ENCODE measurements at places on chromosomes 2 and 18.

DNA sequence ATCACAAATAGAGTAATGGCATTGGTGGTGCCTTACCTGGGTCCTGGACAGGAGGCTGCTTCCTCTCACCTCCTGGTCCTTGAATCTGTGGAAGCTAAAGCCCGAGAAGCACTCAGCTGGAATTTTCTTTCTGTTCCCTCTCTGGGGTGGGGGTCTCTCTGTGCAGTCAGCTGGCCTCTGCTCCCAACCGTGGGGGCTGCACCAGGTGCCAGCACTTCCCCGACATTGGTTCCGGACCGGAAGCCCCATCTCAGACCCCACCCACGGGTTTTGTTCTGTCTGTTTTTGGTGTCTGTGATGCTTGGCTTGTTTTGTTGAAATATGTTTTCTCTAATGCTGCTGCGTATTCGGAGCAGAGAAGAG is 154.7 kb downstream of the TWIST2 start:
- DNase-seq: no peak

DNA sequence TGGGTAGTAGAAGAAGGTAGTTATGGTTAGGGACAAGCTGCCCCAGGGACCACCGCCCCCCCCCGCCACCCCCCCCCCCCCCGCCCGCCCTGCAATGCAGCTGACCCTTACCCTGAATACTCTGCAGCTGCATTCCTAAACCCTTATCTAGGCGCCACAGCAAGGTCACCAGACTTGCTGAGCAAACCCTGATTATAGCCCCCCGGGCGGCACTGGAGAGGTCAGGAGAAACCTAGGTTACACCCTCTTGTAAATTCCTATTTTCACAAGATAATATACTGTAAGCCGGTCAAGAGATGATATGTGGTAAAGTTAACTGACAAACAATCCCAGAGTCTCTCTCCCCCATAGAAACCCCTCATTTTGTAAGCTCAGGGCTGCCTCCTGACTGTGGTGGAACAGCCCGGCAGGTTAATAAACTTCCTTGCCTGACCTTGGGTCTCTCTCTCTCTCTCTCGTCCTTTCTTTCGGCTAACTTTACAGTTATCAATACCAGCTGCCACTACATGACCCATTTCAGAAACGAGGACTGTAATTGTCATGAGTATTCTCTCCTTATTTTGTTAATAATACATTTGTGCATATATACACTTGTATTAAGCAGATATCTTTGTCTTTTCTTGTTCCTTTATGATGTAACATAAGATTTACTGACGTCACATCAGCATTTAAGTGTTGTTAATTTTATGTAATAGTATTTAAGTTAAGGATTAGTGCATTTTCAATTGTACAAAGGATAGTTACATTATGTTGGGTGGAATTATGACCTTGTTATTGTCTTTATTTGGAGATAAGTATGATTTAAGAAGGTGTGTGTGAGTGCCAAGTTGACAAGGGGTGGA is 22.8 kb upstream of the SMAD4 start:
- no peak for DNase-seq

GRCh38 chr2:163682695-163683094 is 53.1 kb downstream of the FIGN start:
- DNase-seq: peak; percentile 18

DNA sequence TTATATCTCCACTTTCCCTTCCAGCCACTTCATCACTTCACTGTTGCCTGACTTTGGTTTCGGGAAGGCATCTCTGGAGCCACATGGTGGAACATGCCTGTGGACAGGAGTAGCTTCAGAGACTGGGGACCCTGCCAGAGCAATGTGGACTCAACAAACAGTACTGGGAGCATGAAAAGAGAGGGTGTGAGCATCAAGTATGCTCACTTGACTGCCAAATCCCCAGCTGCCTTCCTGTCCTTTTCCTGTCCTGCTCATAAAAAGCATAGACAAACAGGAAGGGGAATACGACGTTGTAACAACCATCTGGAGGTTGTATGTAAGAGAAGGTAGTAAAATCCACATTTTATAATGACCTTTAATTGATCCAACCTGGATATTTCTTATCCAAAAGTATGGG is 61.3 kb upstream of the CSRNP3 start:
- no peak for DNase-seq

GRCh38 chr18:62975785-62976184 is 260.4 kb downstream of the PHLPP1 start:
- DNase-seq: no peak

- no peak for DNase-seq
These were observed 782.6 kb upstream of the FSHR start for GRCh38 chr2:49936965-49937364.

GRCh38 chr18:59311631-59312030 is 6.8 kb downstream of the CPLX4 start:
- no peak for DNase-seq

DNA sequence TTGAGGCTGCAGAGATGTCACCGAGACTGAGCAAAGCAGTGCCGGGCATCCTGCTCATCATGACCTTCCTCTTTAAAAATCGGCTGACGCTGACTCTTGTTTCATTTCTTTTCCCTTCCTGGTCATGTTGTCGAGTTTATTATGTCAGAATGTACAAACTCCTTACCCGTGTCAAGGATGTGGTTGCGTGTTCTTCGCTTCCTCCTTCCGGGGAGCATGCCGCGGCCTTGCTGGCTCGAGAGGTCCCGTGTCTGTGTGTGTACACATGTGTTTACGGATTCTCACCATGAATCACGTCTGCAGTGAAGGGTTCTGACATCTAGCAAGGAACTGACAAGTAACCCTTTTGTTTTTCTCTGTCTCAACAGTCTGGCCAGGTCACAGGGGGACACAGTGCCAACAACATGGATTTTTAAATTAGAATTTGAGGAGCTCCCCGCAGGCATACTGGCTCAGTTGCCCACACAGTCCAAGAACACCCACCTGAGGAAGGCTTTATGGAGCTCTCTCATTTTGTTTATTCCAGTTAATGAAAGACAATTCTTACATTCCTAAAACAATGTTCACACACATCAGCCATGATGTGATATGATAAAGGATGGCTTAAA is 60.2 kb downstream of the MYT1L start:
- no peak for DNase-seq

DNA sequence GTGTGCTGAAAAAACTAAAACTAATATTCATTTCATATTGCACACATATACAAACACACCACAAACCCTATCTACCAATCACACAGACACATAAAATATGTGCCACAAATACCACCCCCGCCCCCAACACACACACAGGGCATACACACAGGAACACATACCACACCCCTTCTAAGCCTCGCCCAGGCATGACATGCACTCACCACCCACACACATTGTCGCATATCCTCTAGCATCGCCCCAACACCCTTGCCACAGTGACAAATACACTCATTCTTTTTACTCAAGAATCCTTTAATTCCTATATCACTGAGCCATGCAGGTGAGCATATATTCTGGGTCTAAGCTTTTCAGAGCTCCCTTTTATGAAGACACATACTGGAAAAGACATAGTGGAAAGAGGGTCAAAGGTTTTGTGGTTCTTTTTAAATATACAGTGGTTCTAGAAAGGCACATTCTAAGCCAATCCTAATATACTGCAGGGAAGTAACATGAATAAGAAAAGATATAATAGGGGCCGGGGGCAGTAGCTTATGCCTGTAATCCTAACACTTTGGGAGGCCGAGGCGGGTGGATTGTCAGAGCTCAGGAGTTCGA is 24.5 kb upstream of the LCLAT1 start:
- peak; percentile 72 for DNase-seq

Data from fibroblast of the conjunctiva (primary cell).